ENCODE measurements at places on chromosomes 16 and 17. TPM values are rescaled to one million over a fixed set of nuclear protein-coding genes. Genes with fewer than 3 reads are reported as not detected.

The SYCE1L gene
- 17.1 TPM for total RNA-seq

GRCh38 chr17:31422443-31422842 is 31.0 kb downstream of the RAB11FIP4 start:
- H3K4me3 ChIP-seq: no peak overlapping the region
- no peak for DNase-seq
- no peak overlapping the region for H3K27ac ChIP-seq
- no peaks in the 10 kb centered on the region for H3K36me3 ChIP-seq

- DNase-seq: no peak
- H3K4me3 ChIP-seq: no peak overlapping the region
- H3K27me3 ChIP-seq: no peaks in the 10 kb centered on the region
- no peaks in the 10 kb centered on the region for H3K36me3 ChIP-seq
Measured at GRCh38 chr17:71764505-71764904, 356.3 kb upstream of the SOX9 start.

The SHBG gene
- total RNA-seq: not detected

DNA sequence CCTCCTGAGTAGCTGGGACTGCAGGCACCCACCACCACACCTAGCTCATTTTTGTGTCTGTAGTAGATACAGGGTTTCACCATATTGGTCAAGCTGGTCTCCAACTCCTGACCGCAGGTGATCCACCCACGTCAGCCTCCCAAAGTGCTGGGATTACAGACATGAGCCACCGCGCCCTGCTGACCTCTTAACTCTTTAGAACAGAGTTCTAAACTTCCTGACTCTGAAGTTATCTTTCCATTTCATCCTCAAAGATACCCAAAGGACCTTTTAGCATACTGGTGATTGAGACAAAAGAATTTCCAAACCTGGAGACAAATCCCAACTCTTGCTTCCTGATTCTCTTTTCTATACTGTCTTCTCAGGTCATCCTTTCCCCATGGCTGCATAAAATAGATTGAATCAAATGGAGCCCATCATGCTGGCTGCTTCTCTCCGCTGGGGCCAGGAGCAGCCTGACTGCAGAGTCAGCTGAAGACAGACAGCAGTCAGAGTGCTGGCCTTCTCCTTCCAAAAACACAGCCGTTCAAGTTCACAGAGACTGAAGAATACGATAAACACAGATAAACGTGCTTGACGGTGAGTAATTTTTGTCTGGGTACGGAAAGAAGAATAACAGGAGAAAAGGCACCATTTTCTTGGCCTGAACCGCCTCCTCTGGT is 76.5 kb upstream of the ATF7IP2 start:
- H3K4me3 ChIP-seq: no peak overlapping the region
- H3K36me3 ChIP-seq: no peaks in the 10 kb centered on the region
- H3K4me1 ChIP-seq: peaks cover 6% of the 10 kb centered on the region
- H3K27ac ChIP-seq: no peak overlapping the region
- H3K27me3 ChIP-seq: no peaks in the 10 kb centered on the region
